ENCODE measurements at places on chromosomes 3 and 15. TPM values are rescaled to one million over a fixed set of nuclear protein-coding genes. Genes with fewer than 3 reads are reported as not detected.

Gene LSAMP
- 0.25 TPM for total RNA-seq

Gene A4GNT
- total RNA-seq, result not detected

Gene GPR160
- total RNA-seq, result 9.9 TPM

Gene GRIP2
- total RNA-seq, result 0.34 TPM

Gene RARRES1
- total RNA-seq, result 0.20 TPM

Gene LYZL4
- total RNA-seq, result not detected

Gene SLC7A14
- not detected for total RNA-seq

Gene ISL2
- 11.6 TPM for total RNA-seq

- no peak for DNase-seq
Observed at GRCh38 chr3:150278843-150279381, 129.2 kb upstream of the TSC22D2 start.

- no peak for DNase-seq
Observed at GRCh38 chr15:55289011-55289745, 435 bp downstream of the RAB27A start.

- DNase-seq, result no peak
Observed at GRCh38 chr3:61985020-61985419, 388.3 kb downstream of the FEZF2 start.

DNA sequence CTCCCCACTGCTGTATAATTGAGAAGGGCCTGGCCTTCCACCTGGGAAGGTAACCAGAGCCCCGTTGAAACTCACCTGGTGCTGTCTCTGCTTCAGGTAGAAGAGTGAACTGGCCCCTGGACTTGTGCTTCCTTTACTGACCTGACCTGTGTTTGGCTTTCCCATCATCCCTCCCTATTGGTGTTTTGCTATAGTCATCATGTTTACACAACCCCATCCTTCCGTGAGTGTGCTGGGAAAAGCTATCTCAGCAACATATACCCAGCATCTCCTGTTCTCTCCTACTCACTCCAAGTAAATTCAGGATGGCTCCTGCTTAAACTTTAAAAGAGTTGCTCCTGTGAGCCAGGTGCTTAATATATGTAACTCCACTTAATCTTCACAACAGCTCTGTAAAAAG is 77.2 kb upstream of the TSC22D2 start:
- DNase-seq, result no peak

DNA sequence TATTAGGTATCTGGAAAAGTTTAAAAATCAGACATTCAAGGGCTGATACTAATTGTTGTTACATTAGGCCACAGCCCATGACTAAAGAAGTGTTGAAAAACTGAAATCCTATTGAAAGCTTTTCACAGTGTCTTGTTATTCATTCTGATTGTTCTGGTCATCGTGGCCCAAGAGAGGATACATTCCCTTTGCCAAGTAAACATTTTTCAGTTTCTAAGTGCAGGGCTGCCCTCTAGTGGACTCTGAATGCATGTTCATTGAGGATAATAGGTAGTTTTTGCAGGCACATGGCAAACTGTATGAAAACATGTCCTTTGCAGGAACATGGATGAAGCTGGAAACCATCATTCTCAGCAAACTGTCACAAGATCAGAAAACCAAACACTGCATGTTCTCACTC is 181.1 kb downstream of the MYRIP start:
- DNase-seq, result peak; percentile 55

- no peak for DNase-seq
Observed at GRCh38 chr3:149572796-149573414, 84.9 kb downstream of the WWTR1 start.

GRCh38 chr3:100743535-100743934 is 34.2 kb downstream of the TFG start:
- no peak for DNase-seq

DNA sequence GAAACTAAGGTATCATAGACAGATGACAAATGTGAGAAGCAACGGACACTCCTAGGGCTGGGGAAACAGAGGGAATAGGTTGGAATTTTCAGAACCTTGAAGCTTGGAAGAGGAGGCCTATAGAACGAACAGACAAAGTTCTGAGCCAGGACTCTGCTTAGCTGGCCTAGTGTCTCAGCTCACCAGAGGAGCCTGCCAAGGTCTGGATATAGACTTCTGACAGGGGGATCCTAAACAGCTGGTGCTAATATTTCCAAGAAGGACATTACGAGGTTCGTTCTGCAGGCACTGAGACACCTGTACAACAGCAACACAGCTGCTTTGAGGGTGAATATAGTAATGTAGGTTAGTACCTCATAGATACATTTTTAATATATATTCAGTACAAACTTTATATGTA is 266.3 kb downstream of the CHL1 start:
- DNase-seq, result no peak

DNA sequence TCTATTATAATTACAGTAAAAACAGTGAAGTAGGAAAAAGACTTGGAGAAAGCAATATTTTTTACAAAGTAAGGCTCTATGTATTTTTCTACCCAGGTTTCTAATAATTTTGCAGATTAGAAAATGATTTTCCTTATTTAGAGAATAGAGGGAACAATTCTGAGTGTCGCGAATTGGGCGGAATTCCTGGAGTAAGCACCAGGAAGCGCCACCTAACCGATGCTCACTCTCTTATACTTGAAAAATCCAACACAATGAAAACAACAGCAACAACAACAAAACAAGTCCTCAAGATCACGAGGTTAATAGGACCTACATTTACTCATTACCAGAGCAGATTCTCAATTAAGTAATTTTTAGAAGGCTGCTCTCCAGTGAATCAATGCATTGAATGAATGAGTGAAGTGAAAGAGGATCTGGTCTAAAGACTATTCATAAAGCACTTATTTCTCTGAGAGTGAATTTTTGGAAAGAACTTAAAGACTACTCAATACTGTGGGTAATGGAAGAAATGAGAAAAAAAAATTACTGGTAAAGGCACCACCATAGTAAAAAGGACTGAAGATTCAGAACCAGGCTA is 158.0 kb downstream of the MEIS2 start:
- DNase-seq, result no peak

- no peak for DNase-seq
Observed at GRCh38 chr3:9109568-9109914, 139.9 kb downstream of the SRGAP3 start.

GRCh38 chr3:161549261-161549660 is 52.7 kb downstream of the OTOL1 start:
- DNase-seq, result no peak

- no peak for DNase-seq
Observed at GRCh38 chr15:48298914-48299313, 32.3 kb upstream of the DUT start.

DNA sequence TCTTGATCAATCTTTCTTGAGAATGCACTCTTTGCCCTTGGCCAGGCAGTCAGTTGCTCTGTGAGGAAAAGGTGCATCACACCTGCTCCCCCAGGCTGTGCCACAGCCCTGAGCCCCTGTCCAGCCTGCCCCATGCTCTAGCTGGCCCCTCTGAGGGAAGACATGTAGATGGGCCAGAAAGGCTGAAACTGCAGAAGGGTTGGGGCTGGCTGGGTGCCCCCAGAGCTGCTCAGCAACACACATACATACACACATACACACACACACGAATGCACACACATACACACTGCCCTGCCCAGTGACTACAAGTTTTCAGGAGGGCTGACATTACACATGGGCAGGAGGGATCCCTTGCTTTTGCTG is 16.4 kb downstream of the TBC1D21 start:
- DNase-seq, result no peak

DNA sequence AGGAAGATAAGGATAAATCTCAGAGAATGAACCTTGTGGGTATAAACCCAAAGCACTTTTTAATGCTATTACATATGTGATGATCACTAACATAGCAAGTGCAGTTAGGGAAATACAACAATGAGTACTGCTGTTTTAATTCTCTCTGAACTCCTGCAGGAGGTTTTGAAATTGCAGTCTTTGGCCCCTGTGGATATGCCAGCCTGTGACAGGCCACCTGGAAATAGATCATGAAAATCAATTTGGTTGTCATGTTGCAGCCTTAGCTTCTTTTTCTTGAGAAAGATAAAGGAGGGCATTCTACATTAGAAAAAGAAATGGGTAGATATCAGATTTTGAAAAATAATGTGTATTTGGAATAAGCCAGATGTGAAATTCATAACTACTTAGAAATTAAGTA is 103.6 kb downstream of the RSRC1 start:
- DNase-seq, result no peak

DNA sequence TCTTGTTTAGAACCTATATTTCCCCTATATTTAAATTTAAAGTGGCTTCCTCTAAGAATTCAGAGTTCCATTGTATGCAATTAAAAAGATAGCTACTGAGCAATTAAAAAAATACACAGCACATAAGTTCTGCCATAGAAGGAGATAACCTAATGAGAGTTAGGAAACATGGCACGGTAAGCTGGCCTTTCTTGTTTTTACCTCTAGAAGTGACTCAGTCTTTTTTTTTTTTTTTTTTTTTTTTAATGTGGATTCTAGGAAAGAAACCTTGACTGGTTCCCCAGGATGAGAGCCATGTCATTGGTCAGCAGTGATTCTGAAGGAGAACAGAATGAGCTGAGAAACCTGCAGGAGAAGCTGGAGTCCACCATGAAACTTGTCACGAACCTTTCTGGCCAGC is 142.7 kb upstream of the BHLHE40 start:
- no peak for DNase-seq

DNA sequence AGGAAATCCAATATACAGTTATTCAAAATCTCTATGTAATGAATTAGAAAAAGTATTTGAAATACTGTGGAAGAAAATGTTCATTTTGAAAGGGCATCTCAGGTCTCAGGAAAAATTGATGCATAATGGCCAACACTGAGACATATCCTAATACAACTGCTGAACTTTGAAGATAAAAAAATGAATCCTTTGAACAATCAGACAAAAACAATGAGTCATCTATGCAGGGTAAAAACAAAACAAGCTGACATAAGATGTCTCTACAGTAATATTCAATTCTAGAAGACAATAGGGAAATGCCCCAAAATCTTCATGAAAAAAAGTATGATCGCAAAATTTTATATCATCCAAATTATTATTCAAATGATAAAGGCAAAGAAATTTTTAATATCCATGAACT is 34.0 kb upstream of the ZNF280D start:
- no peak for DNase-seq

- DNase-seq, result no peak
Observed at GRCh38 chr3:16618721-16619120, 13.5 kb upstream of the DAZL start.

DNA sequence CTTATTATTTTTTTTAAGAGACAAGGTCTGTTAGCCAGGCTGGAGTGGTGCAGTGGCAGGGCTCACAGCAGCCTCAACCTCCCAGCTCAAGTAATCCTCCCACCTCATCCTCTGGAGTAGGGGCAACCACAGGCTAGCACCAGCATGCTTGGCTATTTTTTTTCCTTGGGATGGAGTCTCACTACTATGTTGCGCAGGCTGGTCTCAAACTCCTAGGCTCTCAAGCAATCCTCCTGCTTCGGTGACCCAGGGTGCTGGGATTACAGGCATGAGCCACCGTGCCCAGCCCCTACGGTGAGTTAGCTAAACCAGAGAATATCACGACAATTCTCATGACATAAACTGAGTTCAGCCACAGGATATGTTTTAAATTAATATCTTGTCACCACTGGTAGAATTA is 2.0 kb downstream of the DCUN1D1 start:
- DNase-seq, result no peak

GRCh38 chr3:58608648-58609047 is 31.5 kb upstream of the FAM107A start:
- DNase-seq, result no peak

DNA sequence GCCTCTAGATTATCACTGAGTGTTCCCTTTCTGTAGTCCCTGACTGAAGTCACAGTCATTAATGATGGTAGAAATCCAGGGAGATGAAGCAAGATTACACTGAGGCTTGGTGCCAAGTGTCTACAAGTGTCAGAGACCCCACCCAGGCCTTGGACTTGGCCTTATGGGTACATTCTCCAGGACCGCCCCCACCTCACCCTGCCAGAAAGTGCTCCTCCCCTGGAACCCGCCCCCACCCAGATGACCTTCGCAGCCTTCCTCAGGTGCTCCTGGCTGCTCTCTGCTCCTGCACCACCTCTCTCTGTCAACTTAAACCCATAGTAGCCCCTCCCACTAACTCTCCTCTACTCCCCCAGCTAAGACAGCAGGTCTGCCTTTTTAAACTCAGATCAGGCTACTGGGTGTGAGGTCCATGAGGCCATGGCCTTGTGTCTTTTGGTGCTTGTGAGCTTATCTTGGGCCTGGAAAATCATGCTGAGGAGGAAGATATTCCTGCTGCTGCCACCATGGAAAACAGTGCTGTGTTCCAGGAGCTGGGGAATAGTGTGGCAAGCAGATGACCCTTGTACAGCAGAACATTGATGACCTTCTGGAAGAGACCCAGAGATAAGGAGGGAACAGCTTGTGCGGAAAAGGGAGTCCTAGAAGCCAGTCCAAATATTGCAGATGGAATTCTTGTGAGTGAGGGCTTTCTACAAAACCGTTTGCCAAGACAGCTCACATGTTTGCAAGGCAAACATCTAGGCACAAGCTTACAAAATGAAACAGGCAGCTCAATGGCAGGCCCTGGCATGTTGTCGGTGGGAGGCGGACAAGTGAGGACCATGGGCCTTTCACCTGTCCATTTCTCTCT is 40.3 kb upstream of the NDUFB4 start:
- no peak for DNase-seq

DNA sequence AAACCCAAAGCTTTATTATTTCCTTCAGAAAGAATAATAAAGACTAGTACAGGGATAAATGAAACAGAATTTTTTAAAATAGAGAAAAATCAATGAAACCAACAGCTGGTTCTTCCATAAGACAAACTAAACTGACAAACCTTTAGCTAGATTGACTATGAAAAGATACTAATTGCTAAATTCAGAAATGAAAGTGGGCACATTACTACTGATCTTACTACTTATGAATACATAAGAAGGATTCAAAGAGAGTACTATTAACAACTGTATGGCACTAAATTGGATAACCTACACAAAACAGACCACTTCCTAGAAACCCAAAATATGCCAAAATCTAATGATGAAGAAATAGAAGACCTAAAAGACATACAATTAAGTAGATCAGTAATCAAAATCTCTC is 278.2 kb downstream of the ISL2 start:
- DNase-seq, result no peak

DNA sequence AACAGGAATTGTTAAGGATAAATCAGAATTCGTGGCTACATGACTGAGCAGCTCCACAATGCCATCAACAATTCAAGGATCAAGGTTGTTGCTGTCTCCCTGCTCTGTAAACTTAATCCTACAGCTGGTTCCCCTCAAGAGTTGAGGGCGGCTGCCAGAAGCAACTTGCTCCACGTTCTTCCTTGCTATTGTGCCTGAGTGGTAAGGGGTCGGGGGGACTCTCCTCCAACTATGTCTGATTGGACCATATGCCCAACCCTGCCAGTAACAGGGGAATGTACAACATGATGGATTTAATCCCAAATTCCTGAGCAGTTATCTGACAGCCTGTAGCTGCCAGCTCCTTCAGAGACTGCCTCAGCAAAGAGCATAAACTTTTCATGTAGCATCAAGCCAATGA is 37.9 kb upstream of the MECOM start:
- no peak for DNase-seq

GRCh38 chr3:55484191-55484689 is 2.9 kb downstream of the WNT5A start:
- no peak for DNase-seq

All from HCT116 (cell line).